SIG-M5 (cell line): ENCODE measurements at places on chromosomes 2 and 18.

GRCh38 chr18:2050702-2051201 lies 520.6 kb downstream of the METTL4 start:
- no peak for DNase-seq

- DNase-seq, result no peak
These were observed 451.6 kb downstream of the SOX11 start for GRCh38 chr2:6143812-6144211.

DNA sequence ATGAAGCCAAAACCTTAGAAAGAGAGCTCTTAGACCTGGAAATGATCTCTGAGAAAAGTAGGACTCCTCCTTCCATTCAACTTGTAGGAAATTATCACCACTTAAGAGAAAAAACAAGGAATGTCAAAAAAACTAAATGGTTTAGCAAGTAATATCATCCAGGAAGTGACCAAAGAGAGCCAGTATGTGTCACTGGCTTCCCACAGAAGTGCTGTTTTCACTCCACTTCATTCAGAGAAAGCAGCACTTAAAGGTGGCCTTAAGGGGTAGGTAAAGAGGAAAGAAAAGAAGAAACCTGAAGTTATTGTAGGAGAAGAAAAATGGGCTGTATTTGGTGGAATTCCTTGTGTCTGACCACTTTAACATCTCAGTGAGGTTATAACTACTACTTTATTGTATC lies 414.4 kb upstream of the ETAA1 start:
- no peak for DNase-seq

DNA sequence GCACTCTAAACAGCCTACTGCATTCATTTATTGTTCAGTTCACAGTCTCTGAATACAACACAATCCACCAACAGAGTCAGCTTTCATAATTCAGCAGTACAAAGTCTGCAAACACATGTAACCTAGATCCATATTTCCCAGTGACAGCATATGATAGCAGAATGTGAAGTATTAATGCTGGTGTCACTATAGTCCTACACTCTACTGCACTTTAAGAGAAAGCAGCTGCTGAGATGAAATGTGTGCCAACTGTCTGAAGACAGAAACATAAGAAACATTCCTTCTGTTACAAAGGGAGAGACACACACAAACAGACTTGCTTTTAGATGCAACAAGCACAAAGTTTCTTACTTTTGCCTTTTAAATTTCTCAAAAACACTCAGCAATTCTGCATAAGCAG lies 441.8 kb downstream of the ZEB2 start:
- no peak for DNase-seq

DNA sequence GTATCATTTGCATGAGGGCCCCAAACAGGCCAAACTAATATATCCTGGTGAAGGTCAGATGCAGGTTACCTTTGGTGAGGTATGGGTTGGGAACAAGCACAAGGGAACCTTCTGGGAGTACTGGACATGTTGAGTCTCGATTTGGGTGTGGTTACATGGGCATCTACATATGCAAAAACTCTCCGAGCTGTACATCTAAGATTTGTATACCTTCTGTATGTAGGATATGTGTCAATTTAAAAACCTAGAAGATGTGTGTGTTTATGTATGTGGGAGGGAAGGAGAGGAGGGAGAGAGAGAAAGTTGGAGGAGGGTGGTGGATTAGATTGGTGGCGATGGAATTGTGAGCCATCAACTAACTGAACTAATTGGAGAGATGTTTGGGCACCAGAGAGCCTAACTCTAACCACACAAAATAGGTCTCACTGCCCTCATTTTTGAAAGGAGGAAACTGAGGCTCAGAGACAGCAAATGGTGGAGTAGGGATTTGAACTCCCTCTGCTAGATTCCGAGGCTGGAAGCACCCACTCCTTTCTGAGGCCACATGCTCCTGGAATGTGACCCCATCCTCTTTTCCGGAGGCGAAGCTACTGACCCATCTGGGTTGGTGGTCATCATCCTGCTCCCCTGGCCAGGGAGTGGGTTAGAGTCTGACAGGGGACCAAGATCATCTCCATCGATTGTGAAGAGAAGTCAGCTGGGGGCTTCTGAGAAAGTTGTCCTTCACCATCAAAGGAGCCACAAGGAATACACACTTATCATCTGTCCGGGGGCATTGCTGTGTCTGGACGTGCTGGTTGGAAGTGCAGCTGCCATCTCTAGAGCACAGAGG lies 107.3 kb upstream of the MYCN start:
- no peak for DNase-seq

DNA sequence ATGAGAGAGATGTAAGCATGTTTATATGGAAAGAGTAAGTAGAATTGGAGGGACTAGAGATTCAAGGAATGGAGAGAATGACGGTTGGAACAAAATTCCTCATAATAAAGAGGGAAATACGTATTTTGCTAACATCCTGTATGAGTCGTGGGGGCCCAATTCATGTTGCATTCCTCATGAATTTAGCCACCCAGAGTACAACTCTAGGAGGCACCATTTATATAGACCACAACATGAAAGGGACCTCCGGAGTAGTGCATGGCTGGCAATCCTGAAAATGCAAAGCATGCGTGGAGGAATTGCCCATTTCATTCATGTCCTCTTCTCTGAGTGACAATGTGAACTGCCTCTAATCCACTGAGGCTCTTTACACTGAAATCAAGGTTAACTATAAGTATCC lies 168.2 kb downstream of the ZEB2 start:
- no peak for DNase-seq

- no peak for DNase-seq
These were observed 158.9 kb downstream of the DOK6 start for GRCh38 chr18:69559604-69560003.

DNA sequence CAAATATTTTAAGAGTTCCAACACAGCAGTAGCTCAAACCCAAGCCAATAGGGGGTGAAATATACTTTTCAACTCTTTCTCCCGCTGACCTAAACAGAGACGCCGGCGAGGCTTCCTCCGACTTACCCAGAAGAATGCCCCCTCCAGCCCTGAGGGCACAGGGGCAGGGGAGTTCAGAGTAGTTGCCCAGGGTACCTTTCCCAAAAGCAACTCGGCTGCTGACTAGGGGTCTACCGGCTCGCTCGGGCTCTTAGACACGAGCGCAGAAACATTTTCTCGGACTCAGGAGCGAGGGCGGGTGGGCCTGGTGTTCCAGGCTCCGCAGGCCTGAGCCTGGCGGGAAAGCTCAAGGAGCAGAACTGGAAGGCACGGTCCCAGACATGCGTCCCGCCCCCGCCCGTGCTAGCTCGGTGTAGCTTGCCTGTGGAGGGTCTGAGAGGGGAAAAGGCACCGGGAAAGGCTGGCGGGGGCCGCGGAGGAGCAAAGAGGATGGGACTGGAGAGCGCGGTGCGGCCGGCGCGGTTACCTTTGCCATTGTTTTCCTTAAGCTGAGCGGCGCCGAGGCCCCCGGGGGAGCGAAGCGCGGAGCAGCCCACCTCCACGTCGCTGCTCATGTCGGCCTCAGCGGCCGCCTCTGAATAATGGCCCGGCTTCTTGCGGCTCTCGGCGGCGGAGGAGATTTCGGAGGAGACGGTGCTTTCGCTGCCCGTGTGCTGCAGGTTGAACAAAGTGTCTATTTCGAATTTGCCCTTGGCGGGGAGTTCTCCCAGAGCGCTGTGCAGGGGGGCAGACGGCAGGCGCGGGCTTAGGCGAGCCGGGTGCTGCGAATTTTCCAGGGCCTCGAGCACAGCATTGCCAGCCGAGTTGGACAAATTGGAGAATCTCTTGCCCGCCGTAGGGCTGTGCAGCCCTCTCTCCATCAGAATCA lies 674 bp downstream of the EVX2 start:
- DNase-seq, result no peak

DNA sequence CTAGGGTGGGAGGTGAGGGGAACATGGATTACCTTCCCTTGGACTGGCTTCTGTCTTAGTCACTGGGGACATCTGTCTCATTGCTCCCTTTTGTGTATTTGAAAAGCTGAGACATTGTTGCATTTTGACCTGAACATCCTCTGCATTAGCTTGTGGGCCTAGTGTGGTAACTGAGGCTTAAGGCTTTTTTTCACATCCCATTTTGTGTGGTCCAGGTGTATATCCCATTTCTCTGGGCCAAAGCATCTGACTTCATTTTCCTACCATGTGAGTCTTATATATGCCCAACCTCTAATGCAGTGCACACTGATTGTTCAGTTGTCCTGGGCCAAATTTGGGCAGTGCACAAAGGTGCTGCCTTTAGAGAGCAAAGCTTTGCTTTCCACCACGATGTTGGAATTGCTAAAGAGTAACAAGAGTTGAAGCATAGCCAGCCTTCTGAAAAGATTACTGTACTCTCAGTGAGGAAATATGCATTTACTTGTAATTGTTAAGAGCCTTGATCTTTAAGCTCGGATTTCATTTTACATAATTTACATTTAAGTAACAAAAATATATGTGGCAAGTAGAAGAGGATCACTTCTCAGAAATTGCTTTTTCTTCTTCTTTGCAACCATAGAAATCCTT lies 13.3 kb downstream of the PRKCE start:
- DNase-seq, result no peak

- DNase-seq, result no peak
These were observed 465.1 kb downstream of the TGIF1 start for GRCh38 chr18:3914833-3915610.

DNA sequence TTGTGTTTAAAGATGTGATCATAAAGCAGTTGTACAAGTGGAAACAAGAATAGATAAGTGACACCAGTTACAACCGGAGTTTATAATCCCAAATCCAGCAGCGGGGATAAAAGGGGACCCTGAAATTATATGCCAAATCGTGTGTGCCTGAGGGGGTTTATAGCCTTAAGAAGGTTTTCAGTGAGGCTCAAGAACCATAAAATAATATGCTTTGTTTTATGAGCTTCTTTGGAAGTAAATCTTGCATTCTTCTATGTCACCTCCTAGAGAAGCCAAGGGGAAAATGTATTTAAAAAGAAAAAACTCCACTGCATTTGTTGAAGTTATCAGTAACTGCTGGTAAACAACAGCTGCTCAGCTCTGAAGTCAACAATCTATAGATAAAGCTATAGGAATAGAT lies 25.8 kb upstream of the MAP3K20 start:
- DNase-seq, result no peak

DNA sequence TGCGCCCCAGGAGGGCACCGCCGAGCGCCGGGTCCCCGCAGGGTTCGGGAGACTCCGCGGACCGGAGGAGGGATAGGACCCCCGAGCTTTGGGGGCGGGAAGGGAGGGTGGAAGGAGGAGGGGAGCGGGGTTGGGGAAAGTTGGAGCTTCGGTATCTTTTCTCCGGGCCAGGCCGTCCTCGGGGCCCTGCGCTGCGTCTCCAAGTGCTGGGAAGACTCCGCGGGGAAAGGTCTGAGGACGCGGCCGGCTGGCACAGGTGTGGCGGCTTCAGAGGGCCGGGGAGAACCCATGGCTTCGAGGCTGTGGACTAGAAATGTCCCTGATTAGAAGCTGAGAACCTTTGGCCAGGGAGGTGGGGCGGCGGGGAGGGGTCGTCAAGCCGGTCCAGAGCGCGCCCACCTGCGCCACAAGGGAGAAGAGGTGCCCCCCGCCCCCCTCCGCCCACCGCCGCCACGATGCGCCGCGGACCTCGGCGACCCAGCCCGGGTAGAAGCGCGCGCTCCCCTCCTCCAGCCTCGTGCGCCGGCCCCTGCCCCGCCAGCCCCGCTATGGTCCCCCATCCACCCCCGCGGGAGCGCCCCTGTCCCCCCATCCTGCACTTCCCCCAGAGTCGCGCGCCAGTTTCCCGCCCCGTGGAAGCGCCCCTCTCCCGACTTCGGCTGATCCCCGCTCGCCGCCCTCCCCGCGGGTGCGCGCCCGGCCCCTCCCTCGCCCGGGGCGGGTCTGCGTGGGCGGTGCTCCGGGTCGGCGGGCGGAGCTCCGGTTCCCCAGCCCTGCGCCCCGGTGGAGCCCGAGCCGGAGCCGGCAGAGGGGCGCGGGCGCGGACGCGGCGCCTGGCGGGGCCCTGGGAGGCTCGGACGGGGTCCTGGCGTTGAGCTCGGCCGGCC lies at the start of gene SNTG2:
Gene SNTG2 (plus strand): TSS at position 770 of the 887 bp plus-strand sequence. CDS start 148 bp downstream, outside the sequence.
- no peak for DNase-seq

DNA sequence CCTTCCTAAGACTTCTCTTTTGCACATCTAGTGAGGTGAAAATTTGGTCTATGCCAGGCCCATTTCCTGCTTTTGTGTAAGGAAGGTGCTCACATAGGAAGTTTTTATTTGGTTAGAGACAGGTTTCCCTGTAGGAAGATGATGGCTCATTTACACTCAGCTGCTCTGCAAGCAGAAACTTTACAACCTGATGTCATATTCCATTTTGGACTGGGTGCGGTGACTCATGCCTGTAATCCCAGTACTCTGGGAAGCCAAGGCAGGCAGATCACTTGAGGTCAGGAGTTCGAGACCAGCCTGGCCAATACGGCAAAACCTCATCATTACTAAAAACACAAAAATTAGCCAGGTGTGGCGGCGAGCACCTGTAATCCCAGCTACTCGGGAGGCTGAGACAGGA lies 35.8 kb downstream of the CASP10 start:
- no peak for DNase-seq

DNA sequence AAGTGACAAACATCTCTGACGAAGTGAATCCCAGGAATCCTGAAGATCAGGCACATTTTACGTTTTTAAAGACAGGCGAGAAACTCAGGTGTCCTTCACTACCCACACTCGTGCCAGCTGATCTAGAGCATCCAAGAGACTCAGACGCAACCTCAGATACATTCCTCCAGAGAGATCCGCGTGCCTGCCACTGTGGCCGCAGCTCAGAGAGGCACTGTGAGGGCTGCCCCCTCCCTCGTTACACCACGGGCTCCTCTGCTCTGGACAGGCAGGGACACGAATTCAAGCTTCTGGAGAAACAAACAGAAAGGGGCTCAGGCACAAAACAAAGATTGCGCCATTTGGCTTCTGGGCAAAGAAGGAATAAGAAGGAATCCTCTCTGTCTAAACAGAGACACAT lies 268.0 kb downstream of the HDAC4 start:
- DNase-seq, result no peak

DNA sequence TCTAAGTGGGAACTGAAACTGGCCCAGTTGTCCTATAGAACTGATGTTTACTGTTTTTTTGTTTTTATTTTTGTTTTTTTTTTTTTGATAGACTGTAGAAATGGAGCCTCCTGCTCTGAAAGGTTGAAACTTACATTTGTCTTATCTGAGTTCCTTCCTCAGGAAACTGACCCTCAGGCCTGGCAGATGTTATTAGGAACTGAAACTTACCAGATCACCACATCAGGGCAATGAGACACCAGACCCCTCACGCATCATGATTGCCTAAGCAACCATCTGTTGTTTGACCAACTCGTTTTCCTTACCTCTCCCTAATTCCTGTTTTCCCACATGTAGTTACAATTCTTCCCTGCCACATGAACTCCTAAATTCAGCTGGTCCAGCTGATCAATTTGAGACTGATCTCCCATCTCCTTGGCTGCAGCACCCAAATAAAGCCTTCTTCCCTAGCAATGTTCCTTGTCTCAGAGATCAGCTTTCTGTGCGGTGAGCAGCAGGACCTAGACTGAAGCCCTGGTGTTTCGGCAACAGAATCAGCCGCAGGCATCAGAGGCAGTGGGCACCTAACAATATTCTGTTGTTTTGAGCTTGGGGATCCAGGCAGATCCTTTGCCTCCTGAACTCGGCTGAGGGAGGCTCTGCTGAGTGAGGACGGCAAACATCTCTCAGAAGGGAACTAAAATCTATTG lies 96.8 kb downstream of the MSH2 start:
- no peak for DNase-seq

- DNase-seq, result no peak
These were observed 15.9 kb upstream of the ZBTB14 start for GRCh38 chr18:5311301-5311989.

GRCh38 chr2:127649100-127649611 lies 3.2 kb downstream of the GPR17 start:
- DNase-seq, result no peak

GRCh38 chr2:46970334-46971288 lies 55.0 kb upstream of the MCFD2 start:
- DNase-seq, result peak; percentile 62
